ENCODE measurements at places on chromosomes 16 and 17. TPM values are rescaled to one million over a fixed set of nuclear protein-coding genes. Genes with fewer than 3 reads are reported as not detected.

DNA sequence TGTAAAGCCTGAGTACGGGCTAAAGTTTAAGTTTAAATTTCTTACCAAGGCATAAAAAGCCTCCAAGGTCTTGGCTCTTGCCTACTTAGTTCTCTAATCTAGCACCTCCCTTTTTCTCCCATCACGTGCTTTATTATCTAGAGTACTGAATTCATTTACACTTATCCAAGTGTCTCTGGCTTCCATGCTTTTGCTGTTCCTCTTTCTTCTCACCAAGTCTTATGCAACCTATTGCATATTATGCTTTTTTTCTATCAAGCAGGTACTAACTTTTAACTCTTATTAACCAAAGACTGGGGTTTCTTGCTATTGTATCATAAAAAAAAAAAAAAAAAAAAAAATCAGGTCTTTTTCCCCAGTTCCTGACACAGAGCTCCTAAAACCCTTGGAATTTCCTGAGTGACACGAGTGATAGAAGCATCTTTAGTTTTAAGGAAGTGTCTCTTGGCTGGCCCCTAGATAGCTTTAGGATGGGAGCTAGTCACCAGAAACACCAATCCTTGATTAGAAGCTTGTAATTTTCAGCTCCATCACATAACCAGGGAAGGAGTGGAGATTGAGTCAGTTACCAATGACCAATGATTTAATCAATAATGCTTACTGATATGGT is 44.9 kb downstream of the SSH2 start:
- DNase-seq, result no peak
- H3K4me1 ChIP-seq, result no peaks in the 10 kb centered on the region
- H3K27ac ChIP-seq, result no peak overlapping the region
- H3K4me3 ChIP-seq, result no peak overlapping the region
- H3K36me3 ChIP-seq, result no peaks in the 10 kb centered on the region

GRCh38 chr17:43659823-43660617 is 1.7 kb downstream of the MEOX1 start:
- no peak overlapping the region for H3K27ac ChIP-seq
- H3K27me3 ChIP-seq, result no peaks in the 10 kb centered on the region
- H3K4me1 ChIP-seq, result no peaks in the 10 kb centered on the region
- no peaks in the 10 kb centered on the region for H3K36me3 ChIP-seq

Gene DOC2A
- 2.7 TPM for total RNA-seq

GRCh38 chr17:34665819-34666763 is 86.7 kb downstream of the TMEM132E start:
- no peaks in the 10 kb centered on the region for H3K4me1 ChIP-seq
- H3K27me3 ChIP-seq, result no peaks in the 10 kb centered on the region
- no peak for DNase-seq
- H3K27ac ChIP-seq, result no peak overlapping the region

Gene CDT1
- 2.2 TPM for total RNA-seq

Gene BRICD5
- total RNA-seq, result 3.2 TPM

DNA sequence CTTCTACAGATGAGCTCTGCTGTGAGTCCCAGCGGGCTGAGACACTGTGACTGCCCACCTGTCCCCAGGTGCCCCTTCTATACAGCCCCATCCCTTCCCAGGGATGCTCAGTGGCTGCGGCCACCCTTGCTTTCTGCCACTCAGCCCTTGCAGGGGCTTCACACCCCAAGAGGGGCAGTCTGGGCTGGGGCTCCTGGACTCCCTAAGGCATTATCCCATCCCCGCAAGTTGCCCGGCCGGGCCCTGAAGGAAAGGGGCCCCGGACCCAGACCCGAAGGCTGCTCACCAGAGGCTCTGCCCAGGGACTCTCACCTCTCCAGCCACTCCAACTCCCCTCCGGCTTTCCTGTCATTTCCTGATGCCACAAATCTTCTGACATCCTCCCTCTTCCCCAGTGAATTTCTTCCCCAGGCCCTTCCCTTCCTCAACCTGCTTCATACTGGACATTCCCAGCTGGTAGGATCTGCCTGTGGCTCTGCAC is 88.5 kb upstream of the TOB1 start:
- H3K36me3 ChIP-seq, result no peaks in the 10 kb centered on the region
- no peaks in the 10 kb centered on the region for H3K27me3 ChIP-seq
- DNase-seq, result no peak
- peak overlapping the region; percentile 25 for H3K27ac ChIP-seq
- peaks cover 27% of the 10 kb centered on the region for H3K4me1 ChIP-seq

GRCh38 chr16:50708373-50709060 is 15.1 kb downstream of the NOD2 start:
- no peaks in the 10 kb centered on the region for H3K36me3 ChIP-seq
- H3K4me1 ChIP-seq, result no peaks in the 10 kb centered on the region
- no peak overlapping the region for H3K4me3 ChIP-seq
- H3K27me3 ChIP-seq, result no peaks in the 10 kb centered on the region
- H3K27ac ChIP-seq, result no peak overlapping the region
- no peak for DNase-seq

- H3K36me3 ChIP-seq, result no peaks in the 10 kb centered on the region
- DNase-seq, result peak; percentile 45
- peak overlapping the region; percentile 92 for H3K27ac ChIP-seq
- no peaks in the 10 kb centered on the region for H3K27me3 ChIP-seq
- H3K4me1 ChIP-seq, result peaks cover 1% of the 10 kb centered on the region
Measured at GRCh38 chr16:73058616-73059409, 10.9 kb upstream of the ZFHX3 start.

Gene CYLD
- 26.7 TPM for total RNA-seq

DNA sequence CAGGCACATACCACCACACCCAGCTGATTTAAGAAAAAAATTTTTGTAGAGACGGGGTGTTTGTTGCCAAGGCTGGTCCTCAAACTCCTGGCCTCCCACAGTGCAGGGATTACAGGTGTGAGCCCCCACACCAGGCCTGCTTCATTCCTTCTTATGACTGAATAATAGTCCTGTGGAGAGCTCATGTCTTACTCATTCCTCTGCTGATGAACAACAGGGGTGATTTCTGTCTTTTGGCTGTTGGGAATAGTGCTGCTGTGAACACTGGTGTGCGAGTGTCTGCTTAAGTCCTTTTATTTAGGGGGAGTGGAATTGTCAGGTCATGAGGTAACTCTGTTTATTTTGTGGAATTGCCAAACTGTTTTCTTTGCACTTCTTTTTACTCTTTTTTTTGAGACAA is 2.7 kb upstream of the CTRB1 start:
- no peaks in the 10 kb centered on the region for H3K4me1 ChIP-seq
- no peak for DNase-seq
- H3K27ac ChIP-seq, result no peak overlapping the region
- H3K36me3 ChIP-seq, result no peaks in the 10 kb centered on the region
- H3K27me3 ChIP-seq, result no peaks in the 10 kb centered on the region

DNA sequence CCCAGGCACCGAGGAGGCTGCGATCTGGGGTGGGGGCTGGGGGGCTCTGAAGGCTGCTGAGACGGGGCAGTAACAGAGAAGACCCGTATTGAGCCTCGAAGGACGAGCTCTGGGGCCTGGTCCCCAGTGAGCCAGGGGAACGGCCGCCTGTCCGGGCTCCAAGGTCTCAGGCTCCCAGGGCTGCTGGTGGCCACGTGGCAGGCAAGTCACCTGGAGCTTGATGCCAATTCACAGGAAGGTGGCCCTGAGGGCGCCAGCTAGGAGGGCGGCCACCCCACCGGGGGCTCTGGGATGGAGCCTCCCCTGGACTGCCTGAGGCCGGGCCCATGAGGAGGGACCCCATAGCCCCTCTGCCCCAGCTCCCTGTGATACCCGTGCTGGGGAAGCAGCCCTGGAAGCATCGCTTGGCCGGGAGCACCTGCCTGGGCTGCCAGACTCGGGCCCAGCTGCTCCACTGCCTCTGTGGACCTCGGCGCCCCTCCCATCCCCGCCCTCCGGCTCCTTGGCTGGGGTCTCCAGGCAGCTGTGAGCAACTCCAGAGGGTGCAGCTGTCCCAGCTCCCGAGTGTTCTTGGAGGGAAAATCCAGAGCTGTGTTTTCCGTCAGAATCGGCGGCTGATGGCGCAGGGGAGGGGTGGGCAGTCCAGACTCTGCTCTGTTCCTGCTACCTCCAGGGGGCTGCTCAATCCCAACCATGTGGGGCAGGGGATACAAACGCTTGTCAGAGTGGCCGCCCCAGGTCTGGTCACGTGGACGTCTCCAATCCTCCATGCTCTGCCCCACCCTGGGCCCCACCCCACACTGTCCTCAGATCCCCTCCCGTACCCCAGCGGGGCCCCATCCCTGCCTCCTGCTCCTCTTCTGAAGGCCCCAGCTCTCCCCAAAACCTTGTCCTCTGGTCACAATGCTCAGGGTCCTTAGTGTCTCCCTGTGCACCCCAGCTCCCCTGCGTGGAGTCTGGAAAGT is 67.2 kb upstream of the GNG13 start:
- DNase-seq, result no peak
- H3K27ac ChIP-seq, result no peak overlapping the region
- no peaks in the 10 kb centered on the region for H3K4me1 ChIP-seq
- no peaks in the 10 kb centered on the region for H3K27me3 ChIP-seq
- H3K36me3 ChIP-seq, result no peaks in the 10 kb centered on the region

Gene CCL15
- total RNA-seq, result not detected

- DNase-seq, result no peak
- H3K4me1 ChIP-seq, result no peaks in the 10 kb centered on the region
- H3K36me3 ChIP-seq, result no peaks in the 10 kb centered on the region
- no peak overlapping the region for H3K27ac ChIP-seq
- H3K4me3 ChIP-seq, result no peak overlapping the region
Measured at GRCh38 chr17:34301986-34302385, 16.4 kb downstream of the CCL11 start.

DNA sequence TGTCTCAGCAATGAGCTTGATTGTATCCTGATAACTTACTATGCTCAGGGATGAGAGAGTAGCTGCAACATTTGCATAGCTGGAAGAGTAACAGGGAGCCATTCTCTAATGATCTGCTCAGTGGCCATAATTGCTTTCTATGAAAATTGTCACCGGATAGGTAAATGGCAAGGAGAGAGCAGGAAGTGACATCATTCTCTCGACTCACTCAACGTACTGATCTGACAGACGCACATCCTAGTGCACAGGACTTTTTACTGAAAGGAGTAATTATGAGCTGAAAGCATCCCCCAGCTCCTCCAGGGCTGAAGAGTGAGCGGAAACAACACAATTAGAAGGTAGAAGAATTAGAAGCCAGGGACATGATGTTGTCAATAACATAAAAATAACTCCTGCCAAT is 71.8 kb downstream of the IRX5 start:
- DNase-seq, result no peak
- no peak overlapping the region for H3K4me3 ChIP-seq
- H3K27me3 ChIP-seq, result no peaks in the 10 kb centered on the region
- no peaks in the 10 kb centered on the region for H3K4me1 ChIP-seq
- H3K36me3 ChIP-seq, result no peaks in the 10 kb centered on the region

Gene ZPBP2
- total RNA-seq, result not detected

DNA sequence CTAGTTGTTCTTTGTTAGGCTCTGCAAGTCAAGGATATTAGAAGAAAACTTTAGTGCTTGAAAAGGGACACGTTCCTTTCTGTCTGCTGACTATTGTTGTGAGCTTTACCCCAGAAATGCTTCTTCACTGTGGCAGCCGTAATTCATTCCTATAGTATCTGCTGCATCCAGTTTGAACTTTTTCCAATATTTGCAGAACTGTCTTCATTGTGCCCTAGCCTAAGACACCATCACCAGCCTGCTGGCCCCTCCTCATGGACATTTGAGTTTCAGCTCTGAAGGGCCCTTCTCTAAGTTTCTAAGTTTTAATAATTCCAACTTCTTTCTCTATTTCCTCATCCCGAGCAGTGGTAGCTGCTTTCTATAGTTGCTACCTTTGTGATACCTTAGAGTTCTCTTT is 91.7 kb downstream of the SLC39A11 start:
- H3K4me1 ChIP-seq, result no peaks in the 10 kb centered on the region
- no peak overlapping the region for H3K27ac ChIP-seq
- no peaks in the 10 kb centered on the region for H3K36me3 ChIP-seq
- no peaks in the 10 kb centered on the region for H3K27me3 ChIP-seq
- no peak for DNase-seq

Gene NEUROD2
- not detected for total RNA-seq

- H3K27me3 ChIP-seq, result no peaks in the 10 kb centered on the region
- peak overlapping the region; percentile 65 for H3K4me3 ChIP-seq
- no peak for DNase-seq
- H3K36me3 ChIP-seq, result no peaks in the 10 kb centered on the region
- H3K4me1 ChIP-seq, result peaks cover 9% of the 10 kb centered on the region
Measured at GRCh38 chr16:84820305-84820684, 510 bp downstream of the CRISPLD2 start.

DNA sequence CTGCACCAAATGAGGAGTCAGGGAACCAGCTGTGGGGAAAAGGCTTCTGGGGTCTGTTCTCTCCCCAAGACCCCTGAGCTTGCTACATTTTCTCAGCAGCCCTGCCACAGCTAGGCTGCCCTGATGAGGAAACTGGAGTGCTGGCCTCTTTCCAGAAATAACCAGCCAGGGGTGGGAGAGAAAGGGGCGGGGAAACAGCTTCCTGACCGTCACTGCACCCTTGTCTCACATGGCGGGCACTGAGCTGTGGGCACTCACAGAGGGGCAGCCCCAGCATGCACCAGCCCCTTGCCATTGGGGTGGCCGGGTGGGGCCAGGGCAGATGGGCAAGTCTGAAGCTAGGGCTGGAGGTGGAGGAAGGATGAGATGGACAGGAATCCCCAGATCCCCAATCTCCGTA is 2.9 kb downstream of the SRL start:
- no peaks in the 10 kb centered on the region for H3K4me1 ChIP-seq
- H3K36me3 ChIP-seq, result no peaks in the 10 kb centered on the region
- DNase-seq, result no peak
- H3K4me3 ChIP-seq, result peak overlapping the region; percentile 4

Data from ovary (tissue), 10 donors.